ENCODE measurements at places on chromosomes 5 and 9. TPM values are rescaled to one million over a fixed set of nuclear protein-coding genes. Genes with fewer than 3 reads are reported as not detected.

DNA sequence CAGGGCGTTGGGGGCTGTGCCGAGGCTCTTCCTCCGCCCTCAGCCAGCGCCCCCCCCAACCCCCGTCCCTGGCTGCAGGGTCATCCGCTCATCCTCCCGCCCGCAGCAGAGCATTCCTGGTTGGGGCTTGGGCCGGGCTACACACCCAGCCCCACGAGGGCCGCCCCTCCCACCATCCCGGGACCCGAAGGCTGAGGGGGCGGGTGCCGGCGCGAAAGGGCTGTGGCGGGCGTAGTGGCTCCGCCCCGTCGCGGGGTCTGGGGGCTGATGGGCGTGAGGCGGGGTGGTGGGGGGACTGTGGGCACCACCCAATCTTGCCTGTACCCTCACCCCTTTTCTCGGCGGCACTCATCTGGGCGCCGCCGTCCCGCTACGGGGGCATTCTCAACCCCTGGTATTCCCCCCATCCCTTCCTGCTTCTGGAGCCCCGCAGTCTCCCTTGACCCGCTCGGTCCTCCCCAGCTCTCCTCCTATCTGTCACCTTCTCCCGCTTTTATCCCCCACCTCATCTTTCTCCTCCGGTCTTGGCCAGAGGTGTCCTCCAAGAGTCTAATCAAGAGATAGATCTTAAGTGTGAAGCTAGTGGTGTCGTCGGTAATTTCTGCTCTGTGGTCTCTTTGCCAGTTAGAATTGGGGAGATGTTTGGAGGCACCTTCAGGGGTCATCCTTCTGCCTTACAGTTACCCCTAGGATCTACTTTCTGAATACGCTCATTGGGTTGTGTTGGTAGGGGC lies 1.6 kb downstream of the FER start:
- DNase-seq: peak; percentile 81

Gene GRIN3A
- 0.09 TPM for total RNA-seq

- DNase-seq: no peak
These were observed 69.3 kb downstream of the TRIM36 start for GRCh38 chr5:115100319-115100955.

Gene PCDHGB4
- total RNA-seq: 11.9 TPM

DNA sequence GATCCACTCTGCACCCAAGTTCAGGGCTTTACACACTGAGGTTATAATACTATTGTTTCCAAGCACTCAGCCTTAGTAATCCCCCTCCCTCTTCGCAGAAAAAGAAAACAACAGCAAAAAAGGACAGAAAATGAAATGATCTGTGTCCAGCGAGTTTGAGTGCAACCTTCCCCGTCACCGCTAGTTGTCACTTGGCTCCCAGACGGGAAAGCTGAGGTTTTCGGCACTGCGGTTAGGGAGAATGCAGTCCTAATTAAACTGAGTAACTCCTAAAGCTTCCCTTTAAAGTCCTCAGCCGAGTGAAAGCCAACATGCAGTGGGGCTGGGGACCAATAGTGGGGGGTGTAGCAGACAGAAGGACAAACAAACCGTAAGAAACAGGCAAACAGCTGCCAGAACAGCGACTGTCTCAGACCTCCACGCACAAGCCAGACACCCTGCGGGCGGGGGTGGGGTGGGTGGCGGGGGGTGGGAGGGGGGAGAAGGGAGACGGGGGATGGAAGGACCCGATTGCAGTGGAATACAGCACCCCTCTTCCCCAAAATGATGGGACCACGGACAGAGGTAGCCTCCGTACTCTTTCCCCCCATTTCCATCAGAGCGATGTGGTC lies 680 bp downstream of the GLRA1 start:
- no peak for DNase-seq

Gene STC2
- 13.1 TPM for total RNA-seq

Gene CCL27
- total RNA-seq: not detected

GRCh38 chr5:113608113-113608596 lies 94.7 kb downstream of the YTHDC2 start:
- DNase-seq: no peak

GRCh38 chr5:40071870-40072269 lies 607.8 kb upstream of the PTGER4 start:
- DNase-seq: no peak

DNA sequence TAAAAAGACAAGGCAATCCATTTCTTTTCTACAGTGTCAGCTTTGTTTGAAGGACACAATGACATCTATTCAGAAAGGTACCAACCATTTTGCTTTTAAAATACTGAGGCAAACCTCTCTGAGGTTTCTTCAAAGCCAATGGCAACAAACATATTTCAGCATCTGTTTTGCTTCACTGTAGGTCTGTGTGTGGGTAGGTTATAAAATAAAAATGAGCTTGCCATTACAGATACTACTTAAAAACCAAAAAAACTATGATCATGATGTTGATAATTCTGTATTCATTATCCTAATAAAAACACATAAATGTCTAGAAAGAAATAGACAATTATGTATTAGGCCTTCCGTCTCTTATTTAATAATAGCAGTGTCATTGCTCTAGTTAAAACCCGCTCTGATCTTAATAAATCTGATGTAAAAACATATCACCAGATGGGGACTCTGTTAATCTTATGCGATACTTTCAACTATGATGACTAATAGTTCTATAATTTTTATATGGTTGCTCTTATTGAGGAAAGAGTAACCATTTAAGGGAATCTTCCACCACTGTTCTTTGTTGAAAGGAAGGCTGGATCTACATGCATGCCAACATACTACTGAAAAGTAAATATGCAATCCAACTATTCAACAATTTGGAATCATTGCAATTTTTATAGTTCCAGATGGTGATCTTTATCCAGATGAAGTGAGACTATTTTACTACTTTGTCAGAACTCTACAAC lies 647.2 kb downstream of the PDE4D start:
- DNase-seq: no peak

DNA sequence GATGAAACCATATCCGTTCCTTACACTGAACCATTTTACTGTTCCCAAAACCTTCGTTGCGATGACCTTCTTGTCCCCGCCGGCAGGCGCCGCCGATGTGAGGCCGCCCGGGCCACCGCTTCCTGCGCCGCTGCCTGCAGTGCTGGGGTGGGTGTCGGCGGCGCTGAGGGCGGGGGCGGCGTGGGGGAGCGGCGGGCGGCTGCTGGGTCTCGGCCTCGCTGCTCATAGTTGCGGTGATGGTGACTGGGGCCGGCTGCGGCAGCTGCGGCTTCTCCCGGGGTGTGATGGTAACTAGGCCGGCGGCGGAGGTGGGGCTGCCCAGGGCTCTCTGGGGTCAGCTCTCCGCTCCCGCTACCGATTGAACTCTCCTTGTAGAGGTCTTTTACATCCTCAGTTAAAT lies 14.1 kb upstream of the OR2S2 start:
- DNase-seq: peak; percentile 26

- no peak for DNase-seq
These were observed 72.8 kb upstream of the PPARGC1B start for GRCh38 chr5:149657324-149657723.

GRCh38 chr9:95684516-95684915 lies 167.7 kb upstream of the PTCH1 start:
- DNase-seq: no peak

Gene LAMC3
- total RNA-seq: 1.1 TPM

DNA sequence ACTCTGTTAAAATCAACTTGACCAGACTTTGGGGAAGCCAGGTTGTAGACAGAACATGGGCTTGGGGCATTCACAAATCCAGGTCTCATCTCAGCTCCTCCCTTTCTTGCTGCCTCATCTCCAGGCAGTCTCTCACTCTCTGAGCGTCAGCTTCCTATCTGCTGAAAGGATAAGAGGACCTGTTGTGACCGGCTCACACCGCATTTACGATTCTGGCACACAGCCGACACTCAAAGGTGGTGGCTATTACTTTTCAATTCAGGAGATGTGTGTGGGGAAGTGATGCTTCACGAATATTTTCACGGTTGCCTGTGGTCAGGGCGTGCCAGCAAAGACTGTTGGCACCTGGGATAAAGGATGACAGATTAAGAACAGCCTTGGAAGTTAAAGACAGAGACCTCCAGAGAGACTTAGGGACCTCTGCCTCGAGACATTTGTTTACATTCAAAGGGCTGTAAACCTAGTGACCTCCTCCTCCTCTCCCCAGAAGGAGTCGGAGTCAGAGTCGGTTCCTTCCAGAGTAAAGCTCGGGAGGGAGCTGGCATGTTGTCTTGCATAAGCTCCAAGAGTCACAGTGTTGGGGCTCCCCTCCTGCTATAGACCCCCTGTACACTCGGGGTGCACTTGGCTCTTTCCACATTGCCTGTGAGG lies 83.2 kb downstream of the AK8 start:
- no peak for DNase-seq

GRCh38 chr5:74543162-74543995 lies 97.1 kb downstream of the ENC1 start:
- DNase-seq: no peak

GRCh38 chr5:111731638-111732037 lies 25.4 kb downstream of the NREP start:
- DNase-seq: no peak

Gene PCDHB3
- total RNA-seq: 0.77 TPM

DNA sequence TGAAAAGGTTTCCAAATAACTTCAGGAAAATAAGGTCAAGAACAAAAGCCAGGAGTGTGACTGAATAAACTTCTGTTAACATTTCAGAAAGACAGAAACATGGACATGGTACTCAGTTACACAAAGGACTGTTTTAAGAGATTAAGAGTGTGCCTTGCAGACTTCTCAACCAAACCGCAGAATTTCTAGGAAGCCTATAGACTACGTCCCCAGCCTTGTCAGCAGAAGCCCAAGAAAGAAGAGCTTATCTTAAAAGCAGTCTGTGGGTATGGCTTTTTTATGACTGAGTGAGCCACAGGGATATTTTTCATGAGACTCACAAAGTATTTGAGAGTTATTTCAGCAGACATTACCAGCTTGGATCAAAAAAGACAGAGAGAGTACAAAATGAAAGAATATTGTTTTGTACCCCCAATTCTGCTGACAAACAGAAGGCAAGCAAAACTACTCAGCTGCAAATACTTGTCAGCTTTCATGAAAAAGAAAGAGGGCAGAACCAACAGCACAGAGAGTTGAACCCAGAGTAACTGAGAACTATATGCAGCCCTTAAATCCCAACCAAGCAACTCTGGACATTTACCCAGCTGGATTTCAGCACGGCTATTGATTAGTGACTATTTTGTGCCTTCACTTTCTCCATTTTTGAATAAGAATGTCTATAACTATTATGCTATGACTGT lies 711.0 kb upstream of the CTNND2 start:
- DNase-seq: no peak

DNA sequence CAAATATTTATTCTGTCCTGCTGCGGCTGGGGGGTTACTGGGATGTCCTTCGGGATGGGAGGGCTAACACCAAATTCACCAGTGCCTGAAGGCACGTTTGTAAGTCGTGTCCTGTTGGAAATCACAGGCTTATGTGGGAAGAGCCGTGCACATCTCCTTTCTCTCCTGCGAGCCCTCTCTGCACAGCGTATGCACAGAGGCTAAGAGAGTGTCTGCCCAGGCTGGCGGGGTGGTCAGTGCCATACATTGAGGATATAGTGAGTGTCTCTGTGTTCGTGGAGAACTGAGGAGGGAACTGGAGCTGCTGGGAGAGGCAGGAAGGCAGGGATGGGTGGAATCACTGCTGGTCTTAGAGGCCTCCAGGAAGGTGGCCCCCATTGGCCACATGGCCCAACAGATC lies 110.1 kb downstream of the WNK2 start:
- DNase-seq: no peak

Gene CLIC3
- 10.0 TPM for total RNA-seq

DNA sequence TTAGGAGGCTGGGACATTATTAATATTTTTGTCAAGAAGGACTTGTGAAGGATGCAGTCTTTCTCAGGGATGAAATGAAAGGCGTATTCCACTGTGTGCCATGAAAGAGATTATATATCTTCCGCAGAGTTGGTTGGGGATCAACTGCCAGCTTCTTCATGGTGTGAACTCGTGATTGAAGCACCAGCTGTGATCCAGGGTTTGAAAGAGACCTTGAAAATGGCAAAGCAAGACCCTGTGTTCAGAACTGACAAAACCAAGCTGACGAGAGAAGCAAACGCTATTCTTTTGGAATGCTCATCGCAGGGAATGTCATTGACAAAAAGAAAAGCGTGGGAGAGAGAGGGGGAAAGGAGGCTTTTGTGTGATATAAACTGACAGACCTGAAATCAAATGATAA lies 263.9 kb upstream of the ZNF608 start:
- no peak for DNase-seq

- DNase-seq: peak; percentile 80
These were observed 209.2 kb upstream of the PAPPA start for GRCh38 chr9:115944166-115944948.

DNA sequence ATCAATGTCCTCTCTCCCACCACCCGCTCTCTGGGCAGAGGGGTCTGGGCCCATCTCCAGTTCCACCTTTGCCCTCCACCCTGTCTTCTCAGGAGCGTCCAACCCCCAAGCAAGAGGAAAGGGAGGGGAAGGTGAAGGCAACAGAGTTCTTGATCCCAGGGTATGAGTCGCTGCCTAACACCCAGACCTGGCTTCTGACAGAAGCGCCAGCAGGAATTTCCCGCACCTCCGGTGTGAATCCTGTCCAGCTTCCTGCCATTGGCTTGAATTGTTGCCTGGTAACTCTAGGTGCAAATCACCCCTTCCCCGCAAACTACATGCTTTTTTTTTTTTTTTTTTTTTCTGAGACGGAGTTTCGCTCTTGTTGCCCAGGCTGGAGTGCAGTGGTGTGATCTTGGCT lies 84.2 kb upstream of the IER5L start:
- no peak for DNase-seq

DNA sequence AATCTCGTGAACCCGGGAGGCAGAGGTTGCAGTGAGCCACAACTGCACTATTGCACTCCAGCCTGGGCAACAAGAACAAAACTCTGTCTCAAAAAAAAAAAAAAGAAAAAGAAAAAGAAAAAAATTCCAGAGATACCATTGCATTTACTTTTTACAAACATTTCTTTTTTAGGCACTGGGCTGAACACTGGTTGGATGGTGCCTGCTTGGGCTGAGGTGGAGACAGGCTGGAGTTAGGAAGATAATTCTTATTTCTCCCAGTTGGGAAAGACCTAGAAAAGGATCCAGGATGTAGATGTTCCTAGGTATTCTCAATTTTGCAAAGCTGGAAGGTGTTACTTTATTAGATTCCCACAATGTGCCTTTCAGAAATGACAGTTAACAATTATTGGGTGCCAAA lies 49.9 kb upstream of the JMY start:
- no peak for DNase-seq

GRCh38 chr9:134637696-134638501 lies 3.7 kb upstream of the COL5A1 start:
- DNase-seq: peak; percentile 11

GRCh38 chr5:33227746-33228145 lies 213.0 kb upstream of the TARS1 start:
- no peak for DNase-seq

- no peak for DNase-seq
These were observed 102.7 kb upstream of the CACNA1B start for GRCh38 chr9:137774775-137775386.

DNA sequence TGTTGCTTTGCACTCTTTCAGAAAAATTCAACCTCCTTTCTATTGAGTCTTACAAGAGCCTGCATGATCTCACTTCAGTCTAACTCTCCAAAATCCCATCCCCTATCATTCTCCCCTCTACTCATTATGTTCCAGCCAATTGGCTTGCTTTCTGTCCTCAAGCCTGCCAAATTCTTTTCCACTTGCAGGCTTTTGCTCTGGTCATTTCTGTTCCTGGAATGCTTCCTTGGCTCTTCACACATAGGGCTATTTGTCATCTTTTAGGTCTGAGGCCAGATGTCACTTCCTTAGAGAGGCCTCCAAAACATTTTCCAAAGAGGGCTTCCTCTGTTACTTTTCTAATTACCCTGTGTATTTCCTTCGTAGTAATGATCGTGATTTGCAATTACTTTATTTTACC lies 11.8 kb upstream of the CHD1 start:
- DNase-seq: no peak

Data from heart left ventricle (tissue), 16 donors.